ENCODE measurements at places on chromosomes 11 and 22. TPM values are rescaled to one million over a fixed set of nuclear protein-coding genes. Genes with fewer than 3 reads are reported as not detected.

OR4D10 gene
- not detected for total RNA-seq

ACRV1 gene
- not detected for total RNA-seq

PATE2 gene
- total RNA-seq: 0.69 TPM

PGAP2 gene
- total RNA-seq: 12.2 TPM

OR9I1 gene
- total RNA-seq: not detected

CHRM1 gene
- 0.36 TPM for total RNA-seq

C11orf16 gene
- not detected for total RNA-seq

MISFA gene
- total RNA-seq: 1.3 TPM

Data from melanocyte of skin (primary cell).